ENCODE measurements at places on chromosomes 7 and 10. TPM values are rescaled to one million over a fixed set of nuclear protein-coding genes. Genes with fewer than 3 reads are reported as not detected.

DNA sequence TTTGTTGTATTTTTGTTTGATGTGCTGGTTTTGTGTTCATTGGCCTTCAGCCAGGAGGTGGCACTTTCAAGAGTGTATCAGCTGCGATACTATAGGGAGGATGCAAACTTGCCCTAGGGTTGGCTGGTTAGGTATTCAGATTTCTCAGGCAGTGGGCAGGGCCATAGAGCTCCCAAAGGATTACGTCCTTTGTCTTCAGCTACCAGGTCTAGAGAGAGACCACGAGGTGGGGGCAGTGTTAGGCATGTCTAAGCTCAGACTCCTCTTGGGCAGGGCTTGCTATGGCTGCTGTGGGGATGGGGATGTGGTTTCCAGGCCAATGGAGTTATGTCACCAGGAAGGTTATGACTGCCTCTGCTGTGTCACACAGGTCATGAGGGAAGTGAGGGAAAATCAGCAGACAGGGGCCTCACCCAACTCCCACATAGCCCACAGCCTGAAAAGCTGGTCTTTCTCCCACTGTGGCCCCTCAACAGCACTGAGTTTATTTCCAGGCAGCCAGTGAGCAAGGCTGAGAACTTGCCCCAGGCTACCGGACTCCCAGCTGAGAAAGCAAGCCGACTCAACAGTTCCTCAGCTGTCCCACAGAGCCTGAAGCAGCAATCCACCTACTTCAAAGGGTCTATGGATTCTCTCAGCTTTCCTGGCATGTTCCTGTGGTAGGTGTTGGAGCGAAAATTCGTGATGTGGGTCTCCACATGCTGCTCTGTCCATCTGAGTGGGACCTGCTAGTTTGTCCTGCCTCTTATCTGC lies 227.4 kb upstream of the COBL start:
- H3K36me3 ChIP-seq = no peaks in the 10 kb centered on the region
- H3K27ac ChIP-seq = no peak overlapping the region
- no peaks in the 10 kb centered on the region for H3K27me3 ChIP-seq

DNA sequence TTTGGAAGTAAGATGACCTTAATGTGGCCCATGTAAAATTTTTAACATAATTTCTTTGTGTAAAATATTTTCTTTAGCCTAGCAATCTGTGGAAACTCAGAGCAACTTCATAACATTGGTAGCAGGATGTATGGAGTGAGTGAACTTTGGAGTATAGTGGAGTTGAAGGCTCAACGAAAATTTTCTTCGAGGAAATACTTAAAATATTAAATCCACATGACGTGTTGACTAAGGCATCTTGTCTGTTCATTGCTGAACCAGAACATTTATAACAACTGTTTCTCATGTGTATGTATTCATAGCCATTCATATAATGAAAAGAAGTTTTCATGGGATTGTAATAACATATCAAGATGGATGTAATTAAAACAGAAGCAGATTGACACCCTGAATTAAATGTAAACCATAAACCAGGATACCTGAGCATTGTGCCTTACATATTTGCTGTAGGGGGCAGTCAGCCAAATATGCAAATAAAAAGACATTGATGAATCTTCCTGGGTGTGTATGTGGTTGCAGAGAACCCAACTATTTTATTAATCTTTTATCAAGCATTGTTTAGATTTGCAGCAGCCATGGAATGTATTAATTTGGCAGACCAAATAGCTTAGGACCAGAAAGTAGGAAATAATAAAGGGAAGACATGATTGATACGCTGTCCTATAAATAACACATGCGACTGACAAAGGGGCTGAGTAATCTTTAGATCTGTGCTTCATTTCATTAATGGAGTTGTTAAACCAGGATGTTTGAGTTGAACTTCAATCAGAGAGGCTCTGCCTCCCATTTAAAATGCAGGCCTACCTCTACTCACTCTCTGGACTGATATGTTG lies 11.5 kb downstream of the AUTS2 start:
- H3K27ac ChIP-seq = no peak overlapping the region
- no peak overlapping the region for H3K4me3 ChIP-seq
- H3K4me1 ChIP-seq = peaks cover 14% of the 10 kb centered on the region
- no peaks in the 10 kb centered on the region for H3K27me3 ChIP-seq
- H3K36me3 ChIP-seq = no peaks in the 10 kb centered on the region

DNA sequence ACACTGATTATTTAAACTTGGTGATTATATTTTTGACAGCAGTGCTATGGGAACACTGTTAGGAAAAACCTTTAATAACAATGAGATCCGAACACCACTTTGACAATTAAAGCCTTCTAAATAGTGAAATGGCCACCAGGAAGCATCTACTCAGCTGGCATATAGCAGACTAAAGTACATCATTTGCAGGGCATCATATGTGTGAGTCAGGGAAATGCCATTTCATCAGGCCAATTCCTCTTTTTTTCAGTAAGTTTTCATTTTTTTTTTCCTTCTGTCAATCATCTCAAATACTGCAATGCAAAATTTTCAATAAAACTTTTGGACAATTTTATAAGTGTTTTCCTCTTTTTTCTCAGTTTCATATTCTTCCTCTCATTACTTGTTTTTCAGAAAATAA lies 521.4 kb upstream of the SEMA3D start:
- no peak overlapping the region for H3K4me3 ChIP-seq
- no peaks in the 10 kb centered on the region for H3K4me1 ChIP-seq
- no peak overlapping the region for H3K27ac ChIP-seq
- H3K27me3 ChIP-seq = no peaks in the 10 kb centered on the region
- H3K36me3 ChIP-seq = no peaks in the 10 kb centered on the region

- H3K27ac ChIP-seq = no peak overlapping the region
- no peaks in the 10 kb centered on the region for H3K27me3 ChIP-seq
- H3K4me1 ChIP-seq = no peaks in the 10 kb centered on the region
Observed at GRCh38 chr7:21898265-21898930, 47.3 kb downstream of the CDCA7L start.

DNA sequence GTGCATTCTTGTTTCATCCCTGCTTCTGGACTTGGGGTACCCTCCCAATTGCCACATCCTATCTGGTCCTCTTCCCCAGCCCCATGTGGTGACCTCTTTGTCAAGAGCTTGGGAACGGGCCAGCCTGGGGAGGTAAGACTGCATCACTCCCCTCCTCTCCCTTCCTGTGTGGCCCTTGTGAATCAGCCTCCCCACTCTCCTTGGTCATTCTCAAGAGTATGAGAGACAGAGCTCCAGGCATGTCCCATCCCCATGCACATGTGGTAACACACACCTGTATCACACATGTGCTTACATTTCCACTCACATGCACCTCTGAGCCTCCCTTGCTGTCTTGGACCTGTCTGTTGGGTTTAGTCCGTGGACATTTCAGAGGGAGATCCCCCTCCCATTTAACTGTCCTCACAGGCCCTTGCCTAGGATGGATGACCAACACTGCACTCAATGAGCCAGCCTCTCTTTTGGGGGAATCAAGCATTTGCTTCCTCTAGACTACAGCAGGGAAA lies 2.6 kb downstream of the MRPL43 start:
- no peak overlapping the region for H3K4me3 ChIP-seq
- H3K36me3 ChIP-seq = peaks cover 41% of the 10 kb centered on the region
- H3K27ac ChIP-seq = no peak overlapping the region
- no peaks in the 10 kb centered on the region for H3K27me3 ChIP-seq

Gene MRLN
- not detected for total RNA-seq

Gene NPFFR1
- total RNA-seq = 0.16 TPM

Gene LRMDA
- total RNA-seq = 2.9 TPM
